ENCODE measurements at places on chromosomes 2 and 18.

- DNase-seq: no peak
These were observed 108.9 kb downstream of the INHBB start for GRCh38 chr2:120454654-120455385.

DNA sequence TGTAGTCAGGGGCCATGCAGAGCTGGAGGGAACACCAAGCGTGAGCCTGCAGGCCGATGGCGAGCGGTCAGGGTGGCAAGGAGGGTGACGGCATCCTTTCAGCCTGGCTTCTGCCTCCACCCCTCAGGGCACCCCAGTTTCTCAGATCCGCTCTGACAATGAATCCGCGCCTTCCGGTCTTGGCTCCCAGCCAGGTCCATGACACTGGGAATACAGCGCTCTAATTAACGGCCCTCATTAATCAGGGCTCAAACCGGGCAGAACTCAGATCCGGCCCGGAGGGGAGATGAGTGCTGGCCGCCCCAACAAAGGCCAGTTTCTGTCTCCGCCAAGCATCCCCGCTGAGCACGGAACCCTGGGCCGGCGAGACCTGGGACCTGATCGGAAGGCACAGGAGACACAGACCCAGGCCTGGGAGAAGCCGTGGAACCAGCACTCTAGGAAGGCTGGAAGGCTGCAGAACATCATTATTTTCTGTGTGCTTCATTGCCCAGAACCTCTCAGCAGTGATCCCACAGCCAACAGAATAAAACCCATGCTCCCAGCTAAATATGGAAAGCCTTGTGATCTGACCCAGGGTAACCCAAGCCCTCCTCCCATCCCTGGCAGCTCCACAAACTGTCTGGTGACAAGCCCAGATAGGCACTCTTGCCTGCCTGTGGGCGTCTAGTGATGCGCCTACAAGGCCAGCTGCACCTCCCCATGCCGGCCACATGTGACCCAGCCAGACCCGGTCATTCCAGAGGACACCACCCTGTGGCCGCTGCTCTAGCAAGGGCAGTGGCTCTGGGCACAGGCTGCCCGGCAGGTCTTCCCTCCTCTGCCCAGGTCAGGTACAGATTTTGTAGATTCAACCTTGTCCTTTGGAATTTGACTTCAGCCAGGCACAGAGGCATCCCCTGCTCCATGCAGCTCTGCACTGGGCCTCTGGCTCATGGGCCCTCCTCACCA, 438.7 kb upstream of the MYT1L start:
- peak; percentile 71 for DNase-seq

DNA sequence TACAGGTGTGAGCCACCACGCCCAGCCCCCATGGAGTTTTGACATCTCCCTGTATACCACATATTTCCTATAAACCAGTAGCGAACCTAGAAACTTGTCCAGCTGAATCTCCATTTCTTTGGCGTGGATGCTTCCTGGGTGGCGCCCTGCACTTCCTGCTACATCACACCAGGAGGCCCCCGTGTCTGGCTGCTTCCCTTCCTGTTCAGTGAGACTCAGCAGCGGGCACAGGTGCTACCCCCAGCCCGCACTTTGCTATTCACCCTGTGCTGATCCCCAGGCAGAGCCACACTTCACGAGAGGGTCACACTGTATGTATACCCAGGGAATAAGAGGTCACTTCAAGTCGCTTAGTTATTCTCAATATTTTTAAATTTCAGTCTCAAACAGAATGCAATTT, 35.0 kb downstream of the CYP27C1 start:
- no peak for DNase-seq

- no peak for DNase-seq
These were observed 36.6 kb downstream of the BCL11A start for GRCh38 chr2:60516826-60517225.

- no peak for DNase-seq
These were observed 27.6 kb downstream of the SLC40A1 start for GRCh38 chr2:189552991-189553404.

- peak; percentile 13 for DNase-seq
These were observed 997 bp downstream of the BOK start for GRCh38 chr2:241559323-241560161.

DNA sequence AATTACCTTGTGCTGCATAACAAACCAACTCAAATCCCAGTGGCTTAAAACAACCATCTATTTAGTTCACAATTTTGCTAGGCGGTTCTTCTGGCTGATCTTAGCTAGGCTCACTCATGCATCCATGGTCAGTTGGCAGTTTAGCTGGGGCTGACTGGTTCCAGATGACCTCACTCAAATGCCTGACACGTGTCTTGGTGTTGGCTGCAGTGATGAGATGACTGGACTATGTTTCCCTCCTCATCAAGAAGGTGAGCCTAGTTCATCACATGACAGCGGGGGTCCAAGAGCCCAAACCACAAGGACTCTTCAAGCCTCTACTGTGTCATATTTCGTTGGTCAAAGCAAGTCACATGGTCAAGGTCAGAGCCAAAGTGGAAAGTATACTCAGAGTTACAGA, 42.7 kb upstream of the ACTR3 start:
- DNase-seq: no peak

DNA sequence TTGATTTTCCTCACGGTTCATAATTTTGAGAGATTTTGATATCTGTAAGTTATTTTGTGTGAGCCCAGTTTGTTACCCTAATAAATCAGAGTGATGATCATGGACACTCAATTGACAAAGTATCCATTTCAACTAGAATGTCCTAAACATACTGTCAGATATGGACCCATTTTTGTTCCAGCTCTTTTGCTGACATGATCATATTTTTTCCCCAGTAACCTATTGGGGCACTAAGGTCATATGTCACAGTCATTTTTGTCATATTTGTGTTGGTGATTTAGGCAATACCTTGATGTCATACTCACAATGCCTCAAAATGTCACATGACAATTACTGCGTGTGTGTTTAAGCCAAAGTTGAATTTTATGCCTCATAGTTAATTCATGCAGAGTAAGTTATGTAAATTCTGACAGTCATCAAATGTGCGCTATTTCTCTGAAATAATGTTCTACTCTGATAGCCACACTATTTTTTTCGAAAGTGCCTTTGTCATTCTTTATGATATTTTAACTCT, 218.7 kb downstream of the ARHGAP15 start:
- DNase-seq: no peak

DNA sequence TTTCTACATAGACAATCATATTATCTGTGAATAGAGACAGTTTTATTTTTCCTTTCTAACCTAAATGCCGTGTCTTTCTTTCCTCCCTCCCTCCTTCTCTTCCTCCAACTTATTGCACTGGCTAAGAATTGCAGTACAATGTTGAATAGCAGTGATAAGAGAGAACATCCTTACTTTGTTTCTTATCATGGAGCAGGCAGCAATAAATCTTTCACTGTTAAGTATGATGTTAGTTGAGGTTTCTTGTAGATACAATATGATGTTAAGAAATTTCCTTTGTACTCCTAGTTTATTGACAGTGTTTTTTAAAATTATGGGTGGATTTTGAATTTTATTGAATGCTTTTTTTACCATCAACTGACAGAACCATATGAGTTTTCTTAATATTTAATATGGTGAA, 6.0 kb downstream of the LYPD6B start:
- no peak for DNase-seq

DNA sequence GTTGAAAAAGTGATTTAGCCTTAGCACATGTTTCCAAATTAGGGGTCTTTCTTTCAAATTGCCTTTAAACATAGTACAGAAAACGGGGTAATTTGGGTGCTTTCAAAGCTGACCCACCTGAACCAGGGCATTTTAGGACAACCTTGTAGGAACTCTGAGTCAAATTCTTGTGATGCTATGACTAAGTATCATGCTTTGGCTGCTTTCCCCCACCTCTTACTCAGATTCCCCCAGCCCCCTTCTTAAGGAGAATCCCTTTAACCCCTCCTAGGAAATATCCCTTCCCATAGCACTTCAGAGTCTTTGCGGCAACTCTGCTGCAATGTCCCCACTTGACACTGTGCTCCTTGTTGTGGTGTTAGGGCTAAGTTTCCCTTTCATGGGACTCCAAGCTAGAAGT, 18.6 kb upstream of the KLF7 start:
- DNase-seq: no peak

DNA sequence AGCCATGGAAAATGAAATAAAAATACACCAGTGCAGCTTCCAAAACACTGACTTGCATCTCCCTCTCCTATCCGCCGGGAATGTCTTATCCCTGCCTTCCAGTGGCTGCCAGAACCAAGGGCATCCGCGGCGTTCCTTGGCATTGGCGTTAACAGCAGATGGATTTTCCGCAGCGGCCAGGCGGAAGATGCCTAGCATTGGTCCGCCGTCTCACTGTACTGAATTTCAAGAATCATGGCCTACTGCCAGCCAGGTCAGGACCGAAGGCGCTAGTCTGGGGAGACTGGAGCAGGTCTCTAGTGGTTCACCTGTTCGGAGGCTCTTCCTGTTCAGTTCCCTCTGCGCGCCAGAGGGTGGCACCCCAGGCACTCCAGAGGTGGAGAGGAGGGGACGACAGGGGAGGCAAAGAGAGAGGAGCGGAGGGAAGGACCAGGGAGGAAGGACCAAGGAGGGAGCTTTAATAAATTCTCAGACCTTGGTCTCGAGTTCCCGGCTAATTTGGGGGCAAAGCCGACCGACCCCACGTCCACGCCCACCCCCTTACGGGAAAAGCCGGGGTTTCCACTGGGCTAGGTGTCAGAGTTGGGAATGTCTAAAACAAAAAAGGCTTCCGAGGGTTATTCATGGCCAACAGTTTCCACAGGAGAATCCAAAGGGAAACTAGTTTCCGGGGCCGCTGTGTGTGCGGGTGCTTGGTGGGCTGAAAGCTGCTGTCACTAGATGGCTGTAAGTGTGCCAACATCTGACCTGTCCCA, 3.7 kb upstream of the BCL2L11 start:
- peak; percentile 66 for DNase-seq

GRCh38 chr2:175180701-175181103, 808 bp downstream of the ATP5MC3 start:
- peak; percentile 3 for DNase-seq

DNA sequence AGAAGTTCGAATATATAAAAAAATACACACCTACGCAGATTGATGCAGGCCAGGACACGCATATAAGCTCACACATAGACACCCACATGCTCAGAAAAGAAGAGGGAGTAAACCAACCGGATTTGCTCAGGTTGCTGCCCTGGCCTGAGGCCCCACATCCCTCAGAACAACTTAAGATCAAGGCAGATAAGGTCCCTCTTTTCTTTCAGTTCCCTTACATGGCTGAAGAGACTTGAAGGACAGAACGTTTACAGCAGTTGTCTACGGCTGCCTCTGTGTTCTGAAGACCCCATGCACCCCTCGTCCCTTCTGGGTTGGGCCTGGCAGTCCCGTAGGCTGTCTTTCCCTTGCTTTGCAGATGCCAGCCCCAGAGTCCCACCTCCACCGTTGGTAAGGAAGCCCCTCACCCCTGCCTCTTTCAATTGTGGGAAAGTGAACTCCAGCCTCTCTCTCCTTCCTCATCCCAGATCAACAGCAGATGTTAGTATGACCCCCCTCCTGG, 4.3 kb upstream of the NAGK start:
- no peak for DNase-seq

GRCh38 chr2:186991766-186992417, 142.9 kb upstream of the ZSWIM2 start:
- DNase-seq: no peak

DNA sequence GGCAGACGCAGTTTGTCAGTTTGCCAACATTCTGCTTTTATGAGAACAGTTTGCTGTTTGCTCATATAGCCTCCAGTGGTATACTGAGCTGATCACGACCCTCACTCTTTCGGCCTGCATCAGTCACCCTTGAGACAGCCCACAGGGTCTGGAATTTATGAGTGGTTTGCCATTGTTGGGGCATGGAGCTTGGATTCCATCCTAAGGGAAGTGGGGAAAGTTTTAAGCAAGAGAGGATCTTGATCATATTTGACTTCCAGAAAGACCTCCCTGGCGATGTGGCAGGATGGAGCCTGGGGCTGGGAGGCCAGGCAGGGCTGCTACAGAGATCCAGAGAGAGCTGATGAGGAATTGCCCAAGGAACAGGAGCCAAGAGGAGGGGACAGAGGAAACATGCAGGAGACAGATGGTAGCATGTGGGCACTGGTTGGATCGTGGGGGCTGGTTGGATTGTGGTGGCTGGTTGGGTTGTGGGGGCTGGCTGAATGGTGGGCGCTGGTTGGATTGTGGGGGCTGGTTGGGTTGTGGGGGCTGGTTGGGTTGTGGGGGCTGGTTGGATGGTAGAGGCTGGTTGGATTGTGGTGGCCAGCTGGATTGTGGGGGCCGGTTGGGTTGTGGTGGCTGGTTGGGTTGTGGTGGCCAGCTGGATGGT, 27.3 kb upstream of the GPR17 start:
- DNase-seq: no peak

DNA sequence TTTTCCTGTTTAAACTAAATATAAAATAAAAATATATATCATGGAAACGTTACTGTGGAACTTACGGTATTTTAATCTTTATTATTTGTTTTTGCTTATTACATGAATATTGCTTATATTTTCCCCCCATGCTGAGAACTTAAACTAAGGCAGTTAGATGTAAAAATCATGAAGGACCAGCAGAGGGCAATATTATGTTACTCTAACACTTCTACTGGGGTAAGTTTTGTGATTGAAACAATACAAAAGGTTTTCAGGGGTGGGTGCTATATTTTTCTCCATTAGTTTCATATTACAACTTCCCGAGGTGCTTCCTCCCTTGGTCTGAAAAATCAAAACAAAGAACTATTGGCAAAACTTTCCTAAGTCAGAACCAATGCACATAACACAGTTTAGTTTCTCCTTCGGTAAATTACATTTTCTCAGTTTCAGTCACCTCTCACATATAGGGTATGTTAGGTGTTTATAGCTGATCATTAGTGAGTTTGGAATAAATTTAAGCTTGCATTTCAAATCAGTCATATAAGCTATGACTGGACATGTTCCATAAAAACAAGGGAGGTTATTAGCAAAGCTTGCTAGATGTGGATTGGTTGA, 54.8 kb downstream of the ZNF407 start:
- DNase-seq: peak; percentile 43

DNA sequence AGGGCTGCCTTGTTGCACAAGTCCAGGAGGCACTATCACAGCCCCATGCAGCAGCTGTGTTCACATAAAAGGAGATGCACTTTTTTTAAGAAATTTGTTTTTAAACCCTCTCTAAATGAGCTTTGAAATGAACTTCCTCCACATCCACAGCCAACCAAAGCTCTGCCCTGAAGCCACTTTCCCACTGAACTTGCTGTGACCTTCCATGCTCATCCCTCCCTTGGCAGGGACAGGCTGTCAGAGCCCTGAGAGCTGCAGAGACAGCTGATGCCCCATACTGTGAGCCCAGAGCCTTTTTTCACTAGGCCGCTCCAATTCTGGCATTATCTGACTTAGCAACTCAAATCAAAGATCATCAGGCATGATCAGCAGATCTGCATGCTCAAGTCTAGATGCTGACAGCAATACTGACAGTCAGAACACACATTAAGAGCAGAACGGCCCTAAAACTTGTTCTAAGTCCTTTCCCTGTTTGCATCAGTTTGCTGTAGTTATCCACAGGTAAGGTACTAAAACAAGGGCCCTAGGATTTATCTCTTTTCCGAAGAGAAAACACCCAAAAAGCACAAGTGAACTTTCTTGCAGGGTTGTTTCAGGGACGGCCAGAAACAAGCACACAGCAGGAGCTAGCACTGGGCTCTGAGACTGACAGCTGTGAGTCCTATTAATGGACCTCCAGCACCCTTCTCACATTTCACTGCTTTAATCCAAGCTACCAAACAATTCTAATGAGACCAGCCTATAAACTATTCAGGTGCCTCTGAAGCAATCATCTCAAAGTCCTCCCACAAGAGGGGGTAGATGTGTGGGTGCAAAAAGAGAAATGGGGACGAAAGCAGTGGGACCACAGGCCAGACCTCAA, 34.9 kb downstream of the RNU4ATAC start:
- peak; percentile 8 for DNase-seq

Data from NCI-H345 (cell line).